ENCODE measurements at places on chromosomes 1 and 21.

DNA sequence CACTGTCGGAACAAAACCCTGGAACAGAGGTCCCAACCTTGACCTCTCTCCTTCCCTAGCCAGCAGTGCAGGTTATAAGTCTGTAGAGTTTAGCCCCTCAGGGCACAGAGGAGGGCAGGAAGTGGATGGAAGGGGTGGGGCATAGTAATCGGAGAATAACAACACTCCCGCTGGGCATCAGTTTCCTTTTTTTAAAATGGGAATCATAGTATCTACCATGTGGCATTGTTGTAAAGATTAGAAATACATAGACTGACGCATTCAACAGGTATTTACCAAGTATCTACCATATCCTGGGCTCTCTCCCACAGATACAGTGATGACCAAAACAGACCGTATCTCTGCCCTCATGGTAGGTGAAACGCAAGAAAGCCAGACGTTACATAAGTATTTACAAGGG is 24.9 kb upstream of the ATF3 start:
- DNase-seq: no peak

DNA sequence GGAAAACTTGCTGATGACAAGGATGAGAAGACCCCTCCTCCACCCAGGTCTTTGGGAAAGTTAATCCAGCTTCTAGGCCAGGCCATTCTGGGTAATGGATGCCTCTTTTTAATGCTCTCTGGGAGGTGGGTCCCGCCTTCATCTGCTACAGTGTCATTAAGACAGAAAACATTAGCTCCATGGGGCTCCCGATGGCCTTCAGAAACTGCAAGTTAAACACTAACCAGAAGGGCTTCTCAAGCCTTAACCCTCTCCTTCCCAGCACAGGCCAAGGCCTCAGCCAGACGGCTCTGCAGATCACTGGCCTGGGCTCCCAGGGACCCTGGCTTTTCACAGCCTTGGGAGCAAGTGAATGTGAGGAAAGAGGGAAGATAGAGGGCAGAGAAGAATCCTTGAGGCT is 364.9 kb downstream of the MATN1 start:
- no peak for DNase-seq

- DNase-seq: no peak
Observed at GRCh38 chr1:107175102-107175909, 34.5 kb downstream of the NTNG1 start.

- DNase-seq: no peak
Observed at GRCh38 chr1:209154912-209155311, 428.6 kb upstream of the CAMK1G start.

GRCh38 chr21:36630485-36631206 is 68.3 kb upstream of the SIM2 start:
- DNase-seq: peak; percentile 40

DNA sequence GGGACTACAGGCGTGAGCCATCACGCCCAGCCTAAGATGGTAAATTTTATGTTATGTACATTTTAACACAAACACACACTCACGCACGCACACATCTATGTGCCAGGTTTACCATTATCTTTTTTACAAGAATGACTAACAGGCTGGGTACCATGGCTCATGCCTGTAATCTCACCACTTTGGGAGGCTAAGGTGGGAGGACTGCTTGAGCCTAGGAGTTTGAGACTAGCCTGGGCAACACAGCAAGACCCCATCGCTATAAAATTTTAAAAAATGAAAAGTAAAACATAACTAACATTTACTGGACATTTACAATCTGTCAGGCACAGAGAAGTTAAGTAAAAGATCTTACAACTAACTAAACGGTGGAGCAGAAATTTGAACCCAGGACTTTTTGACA is 14.7 kb downstream of the GATAD2B start:
- no peak for DNase-seq

DNA sequence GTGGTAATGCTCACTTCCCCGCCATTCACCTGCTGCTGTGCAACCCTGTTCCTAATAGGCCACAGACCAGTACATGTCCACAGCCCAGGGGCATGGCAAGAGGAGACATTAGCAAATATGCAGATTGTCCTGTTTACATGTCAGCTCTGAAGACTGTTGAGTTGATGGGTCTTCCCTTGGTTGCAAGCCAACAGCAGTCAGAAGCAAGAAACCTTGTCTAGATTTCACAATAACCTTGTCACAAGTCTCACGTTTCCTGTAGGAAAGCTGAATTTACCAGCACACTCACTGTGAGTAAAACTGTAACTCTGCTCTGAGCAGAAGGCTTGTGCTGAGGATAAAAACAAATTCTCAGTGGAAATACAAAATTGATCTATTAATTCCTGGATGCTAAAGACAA is 195.1 kb downstream of the HLX start:
- DNase-seq: no peak

GRCh38 chr1:226633541-226634165 is 85.1 kb downstream of the STUM start:
- no peak for DNase-seq

- DNase-seq: no peak
Observed at GRCh38 chr1:160868141-160868540, 5.5 kb upstream of the CD244 start.

DNA sequence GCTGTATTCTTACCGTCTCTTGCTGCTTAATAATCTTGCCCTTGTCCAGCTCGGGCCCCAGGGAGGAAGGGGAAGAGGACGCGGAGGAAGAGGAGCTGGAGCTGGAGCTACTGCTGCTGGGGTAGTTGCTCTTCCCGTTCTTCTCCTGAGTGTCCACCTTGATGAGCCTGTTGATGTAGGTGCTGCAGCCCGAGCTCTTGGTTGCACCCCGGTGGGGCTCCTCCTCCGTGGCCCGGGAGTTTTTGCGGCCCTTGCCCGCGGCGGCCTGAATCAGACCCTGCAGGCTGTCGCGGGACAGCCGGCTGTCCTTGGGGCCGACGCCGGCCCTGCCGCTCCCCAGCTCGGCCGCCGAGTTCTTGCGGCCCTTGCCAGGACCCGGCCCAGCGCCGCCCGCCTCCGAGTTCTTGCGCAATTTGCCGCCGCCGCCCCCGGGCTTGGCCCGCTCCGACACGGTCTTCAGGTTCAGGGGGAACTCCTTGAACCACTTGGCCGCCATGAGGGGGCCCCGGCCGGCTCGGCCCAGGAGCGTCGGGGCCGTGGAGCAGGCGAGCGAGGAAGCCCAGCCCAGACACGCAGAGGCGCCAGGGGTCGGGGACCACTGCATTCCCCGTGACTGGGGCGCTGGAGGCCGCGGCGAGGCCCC is 475 bp upstream of the TDRD10 start:
- no peak for DNase-seq

- DNase-seq: no peak
Observed at GRCh38 chr21:14677639-14678179, 131.6 kb upstream of the SAMSN1 start.

- no peak for DNase-seq
Observed at GRCh38 chr21:38459490-38459889, 38.8 kb downstream of the ERG start.

- no peak for DNase-seq
Observed at GRCh38 chr21:31596055-31596454, 63.4 kb upstream of the SOD1 start.

GRCh38 chr1:99992760-99993467 is 23.1 kb downstream of the SLC35A3 start:
- no peak for DNase-seq

GRCh38 chr1:248359415-248359814 is 2.0 kb upstream of the OR2T4 start:
- DNase-seq: no peak

DNA sequence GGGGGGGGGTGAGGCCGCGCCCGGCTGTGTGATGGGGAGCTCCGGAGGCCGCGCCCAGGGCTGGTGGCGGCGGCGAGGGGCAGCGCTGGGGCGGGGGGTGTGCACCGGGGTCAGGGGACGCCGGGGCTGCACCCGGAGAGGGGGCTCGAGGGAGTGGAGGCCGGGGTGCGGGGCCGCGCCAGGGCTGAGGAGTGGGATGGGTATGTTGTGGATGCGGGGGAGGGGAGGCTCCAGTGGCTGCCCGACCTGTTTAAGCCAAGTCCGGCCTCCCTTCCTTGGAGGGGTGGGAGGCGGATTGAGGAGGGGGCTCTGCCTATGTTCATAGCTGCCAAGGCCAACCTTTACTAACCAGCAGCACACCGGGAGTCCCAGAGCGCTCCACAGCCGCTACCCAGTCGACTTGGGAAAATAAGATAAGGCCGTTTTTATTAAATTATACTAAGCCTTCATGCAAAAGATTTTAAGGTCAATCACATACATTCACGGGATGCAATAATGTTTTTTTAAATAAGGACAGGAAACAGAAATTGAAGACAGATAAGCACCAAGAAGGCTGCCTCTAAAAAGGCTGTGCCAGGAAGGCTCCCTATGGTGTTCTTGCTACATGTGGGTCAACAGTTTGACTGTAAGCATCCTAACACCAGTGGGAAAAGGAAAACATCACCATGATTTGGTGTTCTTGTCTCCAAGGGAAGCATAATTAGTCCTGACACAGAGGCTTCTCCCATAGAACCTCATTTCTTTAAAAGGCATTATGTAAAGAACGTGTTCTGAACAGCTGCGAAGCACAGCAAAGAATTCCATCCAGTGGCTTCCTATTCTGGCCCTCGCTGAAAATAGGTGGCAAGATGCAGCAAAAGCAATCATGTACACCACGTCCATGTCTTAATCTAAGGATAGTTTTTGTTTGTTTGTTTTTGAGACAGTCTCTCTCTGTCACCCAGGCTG is 626 bp upstream of the HLCS start:
- no peak for DNase-seq

DNA sequence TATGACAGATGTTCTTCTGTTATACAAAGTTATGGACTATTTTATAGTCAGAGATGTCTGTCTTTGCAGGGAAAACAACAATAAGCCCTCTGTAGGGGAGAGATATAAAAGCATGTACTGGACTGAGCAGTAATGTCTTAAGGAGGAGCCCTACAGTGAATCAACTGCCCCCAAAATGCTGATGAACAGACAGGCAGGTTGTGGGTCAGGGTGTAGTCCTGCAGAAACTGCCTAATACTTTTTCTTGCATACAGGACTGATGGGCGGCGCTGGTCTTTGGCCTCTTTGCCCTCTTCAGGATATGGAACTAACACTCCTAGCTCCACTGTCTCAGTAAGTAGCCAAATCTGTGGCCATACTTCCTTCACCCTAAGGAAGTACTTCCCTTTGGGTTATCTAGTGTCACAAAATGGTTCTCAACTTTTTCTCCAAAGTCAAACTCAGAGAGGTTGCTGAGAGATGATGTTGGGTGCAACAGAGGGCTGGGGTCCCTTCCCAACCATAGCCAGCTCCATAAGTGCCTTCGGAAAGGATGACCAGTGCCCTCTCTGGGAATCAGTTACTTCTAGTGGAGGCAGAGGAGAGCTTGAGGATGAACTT is 129.8 kb downstream of the PIK3R3 start:
- DNase-seq: no peak

DNA sequence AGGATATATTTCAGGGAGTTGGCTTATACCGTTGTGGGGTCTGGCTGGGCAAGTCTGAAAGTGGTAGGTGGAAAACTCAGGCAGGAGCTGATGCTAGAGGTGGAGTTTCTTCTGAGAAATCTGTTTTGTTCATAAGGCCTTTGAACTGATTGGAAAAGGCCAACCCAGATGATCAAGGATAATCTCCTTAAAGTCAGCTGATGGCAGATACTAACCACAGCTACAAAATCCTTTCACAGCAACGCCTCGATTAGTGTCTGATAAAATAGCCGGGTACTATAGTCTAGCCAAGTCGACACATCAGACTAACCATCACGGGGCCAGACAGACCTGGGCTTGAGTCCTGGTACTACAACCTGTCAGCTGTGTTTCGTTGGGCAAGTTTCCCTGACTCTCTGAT is 21.4 kb downstream of the OPRD1 start:
- DNase-seq: no peak

DNA sequence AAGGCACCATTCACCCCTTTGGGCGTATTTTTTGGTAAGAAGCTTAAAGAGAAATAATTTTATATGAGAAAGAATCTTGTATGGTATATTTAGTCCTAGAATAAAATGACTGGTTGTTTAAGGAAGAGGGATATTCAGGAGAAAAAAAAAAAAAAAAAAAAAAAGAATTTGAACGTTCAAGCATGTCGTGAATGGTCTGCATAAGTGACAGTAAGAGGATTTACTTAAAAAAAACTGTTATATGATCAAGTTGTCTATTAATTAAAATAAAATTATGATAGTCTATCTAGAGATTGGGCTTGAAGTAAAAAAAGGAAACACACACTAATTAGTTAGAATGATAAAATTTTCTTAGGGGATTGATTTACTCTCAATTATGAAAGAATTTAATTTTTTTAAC is 11.7 kb upstream of the OR14I1 start:
- no peak for DNase-seq

DNA sequence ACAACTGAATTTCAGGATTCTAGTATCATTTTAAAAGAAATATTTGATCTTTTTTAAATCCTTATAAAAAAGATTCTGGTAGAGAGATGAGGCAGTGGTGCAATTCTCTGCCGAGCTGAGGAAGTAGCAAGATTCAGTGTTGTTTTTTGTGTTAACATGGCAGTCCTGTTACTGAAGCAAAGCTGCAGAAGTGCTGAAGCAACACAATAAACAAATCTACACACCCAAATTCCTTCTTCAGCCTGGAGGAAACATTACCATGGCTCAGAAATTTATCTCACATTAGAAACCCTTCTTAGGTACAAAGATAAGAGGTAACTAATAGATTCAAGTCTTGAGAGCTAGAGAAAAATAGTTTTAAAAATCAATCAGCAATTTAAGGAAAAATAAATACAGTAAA is 216.0 kb downstream of the DENND1B start:
- no peak for DNase-seq

DNA sequence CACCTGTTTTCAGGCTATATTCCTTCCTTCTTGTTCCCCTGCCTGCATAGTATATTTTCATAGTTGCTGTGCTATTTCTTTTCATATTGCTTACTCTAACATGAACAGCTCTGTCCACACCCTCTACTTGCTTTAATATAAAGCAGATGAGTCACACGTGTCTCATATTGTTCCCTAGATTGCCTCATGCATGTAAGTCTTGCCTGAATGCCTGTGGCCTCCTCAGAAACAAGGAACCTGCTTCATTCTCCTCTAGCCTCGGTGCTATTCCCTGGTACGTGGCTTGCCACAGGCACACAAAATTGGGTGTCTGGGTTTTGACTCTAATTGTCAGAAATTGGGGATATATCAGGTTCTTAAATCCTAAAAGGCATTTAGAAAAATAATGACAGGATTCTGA is 16.5 kb upstream of the PKP1 start:
- DNase-seq: no peak

DNA sequence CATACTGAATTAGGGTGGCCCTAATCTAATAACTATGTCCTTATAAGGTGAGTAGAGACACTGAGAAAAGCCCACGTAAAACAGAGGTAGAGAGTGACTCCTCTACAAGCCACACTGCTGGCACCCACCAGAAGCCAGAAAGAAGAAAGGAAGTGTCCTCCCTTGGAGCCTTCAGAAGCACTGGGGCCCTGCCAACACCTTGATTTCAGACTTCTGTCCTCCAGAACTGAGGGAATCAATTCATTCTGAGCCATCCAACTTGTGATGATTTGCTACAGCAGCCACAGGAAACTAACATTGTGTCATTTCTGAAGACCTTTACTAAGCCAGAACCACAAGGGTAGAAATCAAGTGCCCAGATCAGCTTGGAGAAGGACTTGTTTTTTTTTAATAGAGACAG is 15.0 kb downstream of the GNB1 start:
- no peak for DNase-seq

GRCh38 chr1:183804387-183804786 is 533 bp upstream of the RGL1 start:
- no peak for DNase-seq

All from activated naive CD4-positive, alpha-beta T cell (primary cell).